ENCODE measurements at places on chromosomes 6 and 20.

DNA sequence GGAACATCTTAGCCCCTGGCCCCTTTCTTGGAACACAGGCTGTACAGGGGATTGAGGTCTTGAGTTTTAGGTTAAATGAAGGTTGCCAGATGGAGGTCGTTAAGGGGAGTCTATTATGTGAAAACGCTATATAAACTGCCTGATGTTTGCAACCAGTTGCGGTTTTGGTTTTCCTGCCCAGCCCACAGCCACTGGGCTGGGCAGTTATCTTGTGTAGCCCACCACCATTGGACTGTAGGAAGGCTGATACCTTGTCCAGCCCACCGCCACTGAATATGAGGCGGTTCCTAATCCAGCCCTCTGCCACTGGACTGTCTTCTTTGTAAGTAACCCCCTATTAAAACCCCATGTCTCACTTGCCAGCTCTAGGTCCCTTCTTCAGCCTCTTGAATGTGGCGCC, 42.3 kb upstream of the COL21A1 start:
- DNase-seq, result no peak

- DNase-seq, result no peak
These were observed 144.3 kb upstream of the SULF2 start for GRCh38 chr20:47929368-47930115.

DNA sequence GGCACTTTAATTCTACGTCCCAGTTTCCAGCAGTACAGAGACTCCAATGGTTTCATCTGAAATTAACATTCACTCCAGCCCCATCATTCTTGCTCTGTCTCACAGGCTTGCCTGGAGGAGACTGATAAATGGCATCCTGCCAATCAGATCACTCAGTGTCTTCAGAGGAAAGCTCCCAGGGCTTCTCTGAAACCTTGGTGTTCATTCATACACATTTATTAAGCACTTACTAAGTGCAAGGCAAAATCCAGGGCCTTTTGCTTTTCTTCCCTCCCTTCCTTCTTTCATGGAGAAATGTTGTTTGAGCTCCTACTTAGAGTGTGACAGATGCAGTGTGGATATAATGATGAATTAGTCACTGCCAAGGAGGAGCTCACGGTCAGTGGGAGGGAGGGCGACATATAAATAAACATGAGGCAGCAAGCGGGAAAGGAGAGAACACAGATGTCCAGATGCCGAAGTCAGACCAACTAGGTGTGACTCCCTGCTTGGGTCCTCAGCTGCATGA, 106.7 kb upstream of the DTNBP1 start:
- DNase-seq, result no peak

DNA sequence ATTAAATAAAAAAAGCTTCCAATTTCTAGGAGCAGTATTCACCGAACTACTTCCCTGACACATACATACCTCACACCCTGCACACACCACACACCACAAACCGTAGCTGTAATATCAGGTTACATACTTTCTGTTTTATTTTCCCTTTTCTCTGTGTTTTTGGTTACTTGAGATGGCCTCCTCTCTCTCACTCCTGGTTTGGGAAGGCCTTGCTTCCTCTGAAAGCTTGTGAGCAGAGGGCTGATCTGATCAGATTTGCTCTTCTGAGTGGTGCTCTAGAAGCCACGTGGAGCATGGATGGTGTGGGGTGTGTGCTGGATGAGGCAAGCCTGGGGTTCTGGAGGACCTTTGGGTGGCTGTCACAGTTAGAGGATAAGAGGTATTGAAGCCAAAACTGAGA, 20.9 kb downstream of the UTRN start:
- no peak for DNase-seq

- DNase-seq, result peak; percentile 75
These were observed 129.2 kb downstream of the MYB start for GRCh38 chr6:135310291-135310690.

- DNase-seq, result no peak
These were observed 31.5 kb upstream of the ADTRP start for GRCh38 chr6:11810039-11810541.

Measured in bone marrow (tissue), 2 donors.